ENCODE measurements at places on chromosomes 5 and 9.

- no peak for DNase-seq
Observed at GRCh38 chr9:134525070-134525815, 116.4 kb upstream of the COL5A1 start.

- DNase-seq = no peak
Observed at GRCh38 chr9:83005963-83006362, 57.0 kb downstream of the RASEF start.

DNA sequence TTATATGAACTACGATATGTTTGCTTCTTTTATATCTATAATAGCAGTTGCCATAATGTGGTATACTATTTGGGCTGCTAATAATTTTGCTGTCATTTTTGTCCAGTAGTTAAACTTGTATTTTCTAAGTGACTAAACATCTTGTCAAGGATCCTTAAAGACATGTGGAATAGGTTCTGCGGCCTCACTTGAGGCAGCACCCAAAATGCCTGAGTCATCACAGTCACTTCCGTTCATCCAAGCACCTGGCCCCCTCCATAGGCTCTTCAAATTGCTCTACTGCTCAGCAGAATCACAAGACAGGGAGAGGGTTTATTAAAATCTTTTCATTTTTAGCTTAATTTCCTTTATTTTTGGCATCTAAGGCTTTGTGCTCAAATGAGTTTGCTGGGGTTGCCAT, 259.1 kb downstream of the AOPEP start:
- DNase-seq = no peak

DNA sequence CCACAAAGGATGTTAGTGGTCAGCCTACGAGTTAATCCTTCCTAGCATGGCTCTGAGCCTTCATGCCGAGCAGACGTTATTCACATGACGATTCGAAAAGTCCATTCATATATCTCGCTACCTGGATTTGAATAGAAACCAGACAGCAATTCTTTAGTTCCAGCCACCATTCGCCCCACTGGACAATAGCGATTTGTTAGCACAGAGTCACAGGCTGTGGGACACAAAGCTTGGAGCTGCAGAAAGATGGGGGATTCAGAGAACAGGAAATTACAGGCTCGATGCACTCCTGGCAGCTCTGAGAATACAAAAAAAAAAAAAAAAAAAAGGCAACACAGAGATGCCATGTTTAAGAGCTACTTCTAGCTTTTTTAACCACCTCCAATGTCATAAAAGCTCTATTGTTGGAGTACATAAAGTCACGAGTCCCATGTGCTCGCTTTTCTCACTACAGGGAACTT, 110.7 kb downstream of the NR6A1 start:
- peak; percentile 60 for DNase-seq

DNA sequence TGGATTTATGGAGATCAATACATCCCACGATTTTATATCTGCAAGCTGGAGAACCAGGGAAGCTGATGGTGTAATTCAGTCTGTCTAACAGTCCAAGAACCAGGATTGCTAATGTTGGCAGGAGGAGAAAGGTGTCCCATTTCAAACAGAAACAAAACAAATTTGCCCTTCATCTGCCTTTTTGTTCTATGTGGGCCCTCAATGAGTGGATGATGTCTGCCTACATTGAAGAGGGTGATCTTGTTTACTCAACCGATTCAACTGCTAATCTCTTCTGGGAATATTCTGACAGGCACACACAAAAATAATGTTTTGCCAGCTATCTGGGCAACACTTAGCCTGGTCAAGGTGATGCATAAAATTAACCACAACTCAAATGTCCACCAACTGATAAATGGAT, 65.1 kb upstream of the IL33 start:
- no peak for DNase-seq

DNA sequence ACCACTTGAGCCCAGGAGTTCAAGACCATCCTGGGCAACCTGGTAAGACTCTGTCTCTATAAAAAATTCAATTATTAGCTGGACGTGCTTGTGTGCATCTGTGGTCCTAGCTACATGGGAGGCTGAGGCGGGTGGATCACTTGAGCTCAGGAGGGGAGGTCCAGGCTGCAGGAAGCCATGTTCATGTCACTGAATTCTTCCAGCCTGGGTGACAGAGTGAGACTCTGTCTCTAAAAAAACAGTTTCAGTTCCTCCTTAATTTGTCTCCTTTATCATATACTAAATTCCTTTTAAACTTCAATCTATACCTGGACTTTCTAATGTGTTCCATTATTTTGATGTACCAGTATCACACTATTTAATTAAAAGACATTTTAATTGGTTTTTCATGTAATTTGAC, 422.2 kb upstream of the TLE4 start:
- no peak for DNase-seq

DNA sequence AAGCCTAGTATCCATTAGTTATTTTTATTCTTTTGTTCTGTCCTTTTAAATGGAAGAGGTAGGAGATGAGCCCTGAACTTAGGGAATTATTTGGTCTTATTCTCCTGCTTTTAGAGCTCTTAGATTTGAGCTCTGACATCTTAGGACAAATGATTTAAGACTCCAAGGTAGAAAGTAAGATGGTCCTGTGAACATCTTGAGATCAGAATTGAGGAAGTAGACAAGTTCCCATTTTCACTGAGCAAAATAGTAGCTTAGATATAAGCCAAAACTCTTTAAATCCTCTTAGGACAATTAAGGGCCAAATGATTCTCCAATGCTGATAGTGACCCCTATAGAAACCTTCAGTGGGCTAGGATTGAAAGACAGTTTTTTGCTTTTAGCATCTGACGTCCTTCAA, 53.0 kb upstream of the RUSC2 start:
- no peak for DNase-seq

GRCh38 chr9:6771722-6772121, 13.9 kb downstream of the KDM4C start:
- DNase-seq = no peak
